ENCODE measurements at places on chromosomes 7 and 10.

DNA sequence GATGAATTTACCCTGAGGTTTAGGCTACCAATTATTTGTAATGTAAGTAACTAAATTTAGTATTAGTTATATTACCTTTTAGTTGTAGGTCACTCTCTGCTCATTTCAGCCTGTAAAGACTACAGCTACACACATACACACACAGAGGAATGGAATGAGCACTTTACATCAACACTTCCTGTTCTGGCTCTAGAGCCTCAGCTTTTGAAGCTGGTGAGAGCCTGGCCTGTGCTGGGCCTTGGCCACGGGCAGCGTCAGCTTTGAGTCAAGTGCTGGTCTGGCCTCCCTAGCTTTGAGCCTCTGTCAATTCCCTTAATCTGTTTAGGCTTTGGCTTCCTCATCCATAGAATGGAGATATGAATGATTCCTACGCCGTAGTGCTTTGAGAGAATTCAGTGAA is 141.7 kb downstream of the EGFR start:
- no peak for DNase-seq

- peak; percentile 68 for DNase-seq
These were observed 1.5 kb upstream of the LRRC4 start for GRCh38 chr7:128032605-128033235.

- no peak for DNase-seq
These were observed 10.7 kb downstream of the CYTH3 start for GRCh38 chr7:6261699-6262098.

- no peak for DNase-seq
These were observed 58.8 kb upstream of the ADRA2A start for GRCh38 chr10:111018021-111018420.

DNA sequence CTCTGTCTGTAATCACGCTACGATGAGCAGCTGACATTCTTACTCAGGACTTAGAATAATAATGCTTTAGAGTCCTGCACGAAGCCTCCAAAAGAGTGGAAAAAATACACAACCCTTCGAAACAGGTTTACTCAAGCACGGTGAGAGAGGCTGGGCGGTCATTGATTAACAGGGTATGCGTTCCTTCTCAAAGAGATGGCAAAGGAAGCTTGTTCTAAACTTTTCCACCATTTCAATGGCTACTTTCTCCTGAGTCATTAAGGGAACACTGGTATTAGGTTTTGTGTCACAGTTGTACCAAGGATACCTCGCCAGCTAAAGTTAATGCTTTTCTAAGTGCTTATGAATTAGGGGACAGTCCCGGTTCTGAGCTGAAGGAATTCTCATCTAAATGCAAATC is 141.9 kb upstream of the RHEB start:
- no peak for DNase-seq

GRCh38 chr7:55235801-55236200 is 129.3 kb upstream of the LANCL2 start:
- no peak for DNase-seq

- DNase-seq = no peak
These were observed 124.6 kb upstream of the CDK13 start for GRCh38 chr7:39825401-39825980.

DNA sequence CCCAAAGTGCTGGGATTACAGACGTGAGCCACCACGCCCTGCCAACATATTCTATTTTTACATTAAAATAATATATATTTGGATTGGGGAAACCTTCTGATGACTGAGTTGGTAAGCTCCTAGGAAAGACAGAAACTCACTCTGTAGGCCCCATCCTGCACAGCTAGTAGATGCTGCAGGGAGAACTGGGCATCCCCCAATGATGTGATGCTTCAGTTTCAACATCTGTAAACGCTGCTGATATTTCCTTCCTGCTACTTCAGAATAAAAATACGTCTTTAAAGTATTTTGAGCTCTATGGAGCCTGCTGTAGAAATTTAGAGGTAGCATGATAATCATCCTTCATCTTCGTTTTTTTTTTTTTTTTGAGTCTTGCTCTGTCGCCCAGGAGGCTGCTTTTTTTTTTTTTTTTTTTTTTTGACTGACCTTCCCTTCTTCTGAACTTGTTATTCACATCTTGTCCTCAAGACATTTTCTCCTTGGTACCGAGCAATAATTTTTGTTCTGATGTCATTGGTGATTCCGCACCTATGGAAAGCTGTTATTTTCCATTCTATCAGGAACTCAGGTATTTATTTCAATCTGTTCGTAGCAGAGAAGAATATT is 21.8 kb upstream of the INPP5F start:
- no peak for DNase-seq

- peak; percentile 27 for DNase-seq
These were observed 318.2 kb upstream of the CELF2 start for GRCh38 chr10:10699427-10699826.

- no peak for DNase-seq
These were observed 47.9 kb upstream of the FAM20C start for GRCh38 chr7:144454-144826.

DNA sequence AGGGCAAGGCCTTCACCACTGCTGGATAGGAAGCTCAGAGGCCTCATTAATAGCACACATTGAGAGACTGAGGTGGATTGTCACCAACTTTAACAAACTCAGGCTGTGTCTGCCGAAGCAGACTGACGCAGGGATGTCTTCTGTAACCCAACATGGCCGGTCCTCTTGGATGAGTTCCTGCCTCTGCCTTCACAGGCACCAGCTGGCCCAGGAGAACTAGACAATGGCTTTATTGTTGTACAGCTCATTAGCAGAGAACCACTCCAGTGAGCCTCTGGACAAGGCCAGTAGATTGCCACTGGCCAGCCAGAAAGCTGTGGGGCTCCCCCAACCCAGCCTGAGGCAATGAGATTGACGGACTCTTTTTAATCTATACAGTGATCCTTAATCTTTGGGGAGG is 9.4 kb downstream of the NODAL start:
- no peak for DNase-seq

DNA sequence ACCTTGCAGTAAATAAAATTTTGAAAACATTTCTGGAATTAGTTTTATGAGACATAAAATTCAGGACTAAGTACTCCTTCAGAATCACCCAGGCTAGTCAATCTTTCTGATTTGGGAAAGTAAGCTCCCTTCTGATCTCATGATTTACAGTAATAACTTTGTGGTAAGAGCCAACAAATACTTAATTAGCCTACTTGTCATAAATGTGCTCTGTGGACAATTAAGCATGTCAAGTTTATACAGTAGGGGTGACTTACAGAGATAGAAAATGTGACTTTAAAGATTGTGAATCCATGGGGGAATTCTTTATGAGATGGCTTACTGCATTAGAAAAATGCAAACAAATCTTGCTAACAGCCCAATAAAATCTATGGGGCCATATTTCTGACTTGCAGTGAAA is 616.9 kb upstream of the GHITM start:
- no peak for DNase-seq

DNA sequence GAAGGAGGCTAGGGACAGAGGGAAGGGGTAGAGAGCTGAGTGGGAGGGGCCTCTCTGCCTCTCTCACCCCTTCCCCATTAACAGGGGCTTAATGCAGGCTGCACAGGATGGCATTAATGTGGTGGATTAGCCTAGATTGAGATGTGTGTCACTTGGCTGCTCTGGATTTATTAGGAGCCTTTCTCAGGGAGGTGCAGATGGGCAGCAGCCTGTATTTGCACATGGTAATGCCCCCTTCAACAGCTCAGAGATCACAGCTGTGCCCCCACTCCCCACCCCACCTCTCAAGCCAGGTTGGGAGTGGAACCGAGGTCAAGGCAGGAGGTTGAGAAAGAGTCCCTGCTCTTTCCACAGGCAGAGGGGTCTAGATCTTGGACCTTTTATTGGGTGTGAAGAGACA is 7.3 kb downstream of the PITX3 start:
- DNase-seq = no peak

GRCh38 chr10:13492493-13493180 is 36.2 kb downstream of the BEND7 start:
- no peak for DNase-seq

DNA sequence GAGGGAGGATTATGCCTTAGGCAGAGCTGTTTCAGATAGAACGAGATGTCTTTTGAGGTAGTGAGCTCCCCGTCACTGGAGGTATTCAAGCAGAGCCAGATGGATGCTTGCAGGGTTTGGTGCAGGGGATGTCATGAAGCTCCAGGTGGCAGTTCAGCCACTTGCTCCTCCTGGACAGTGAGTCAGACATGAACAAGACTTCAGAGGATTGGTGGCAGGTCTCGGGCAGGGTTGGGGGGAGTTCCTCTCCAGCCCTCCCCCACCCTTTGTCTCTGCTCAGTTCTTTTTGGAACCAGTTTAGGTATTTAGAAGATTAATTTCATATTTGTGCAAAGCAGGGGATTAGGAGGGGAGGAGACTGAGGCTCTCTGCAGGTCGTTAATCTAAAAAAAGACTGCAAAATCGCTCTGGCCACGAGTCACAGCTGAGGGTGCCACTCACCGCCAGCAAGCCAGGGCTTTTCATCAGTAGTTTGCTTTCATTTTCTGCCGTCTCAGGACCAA is 21.5 kb upstream of the MYL10 start:
- no peak for DNase-seq

DNA sequence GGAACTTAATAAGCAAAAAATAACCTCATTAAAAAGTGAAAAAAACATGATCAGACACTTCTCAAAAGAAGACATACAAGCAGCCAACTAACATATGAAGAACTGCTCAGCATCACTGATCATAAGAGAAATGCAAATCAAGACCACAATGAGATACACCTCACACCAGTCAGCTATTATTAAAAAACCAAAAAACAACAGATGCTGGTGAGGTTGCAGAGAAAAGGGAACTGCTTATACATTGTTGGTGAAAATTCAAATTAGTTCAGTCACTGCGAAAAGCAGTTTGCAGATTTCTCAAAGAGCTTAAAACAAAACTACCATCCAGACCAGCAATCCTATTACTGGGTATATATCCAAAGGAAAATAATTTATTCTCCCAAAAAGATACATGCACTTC is 513.3 kb downstream of the MDFIC start:
- no peak for DNase-seq

DNA sequence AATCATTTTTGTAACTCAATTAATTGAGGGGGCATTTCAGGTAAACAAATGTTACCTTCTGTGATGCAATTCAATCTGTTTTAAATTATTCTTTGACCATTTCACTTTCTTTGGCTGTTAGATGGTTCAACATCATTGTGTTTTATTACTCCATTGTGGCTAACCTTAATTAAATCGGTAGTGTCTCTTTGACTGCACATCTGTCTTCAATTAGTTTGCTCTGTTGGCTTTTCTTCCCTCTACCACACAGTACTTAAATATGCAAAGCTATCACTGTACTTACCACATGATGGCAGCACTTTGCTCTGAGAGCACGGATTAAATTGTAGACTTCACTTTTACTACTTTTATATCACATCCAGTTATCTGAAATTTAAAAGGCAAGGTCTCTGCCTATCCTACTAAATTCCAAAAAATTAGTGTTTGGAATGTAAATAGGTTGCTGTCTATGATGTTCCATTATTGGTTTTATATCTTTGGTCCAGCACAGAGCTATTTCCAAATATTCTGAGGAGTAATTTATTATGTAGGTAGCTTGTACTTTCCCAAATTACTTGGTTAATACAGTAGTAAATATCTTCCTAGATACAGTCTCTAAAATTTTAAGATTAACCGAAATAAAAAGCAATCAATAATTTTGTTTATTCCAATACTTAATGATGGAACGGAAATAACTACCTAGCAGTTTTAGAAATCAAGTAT is 352.0 kb downstream of the PCLO start:
- DNase-seq = peak; percentile 72

DNA sequence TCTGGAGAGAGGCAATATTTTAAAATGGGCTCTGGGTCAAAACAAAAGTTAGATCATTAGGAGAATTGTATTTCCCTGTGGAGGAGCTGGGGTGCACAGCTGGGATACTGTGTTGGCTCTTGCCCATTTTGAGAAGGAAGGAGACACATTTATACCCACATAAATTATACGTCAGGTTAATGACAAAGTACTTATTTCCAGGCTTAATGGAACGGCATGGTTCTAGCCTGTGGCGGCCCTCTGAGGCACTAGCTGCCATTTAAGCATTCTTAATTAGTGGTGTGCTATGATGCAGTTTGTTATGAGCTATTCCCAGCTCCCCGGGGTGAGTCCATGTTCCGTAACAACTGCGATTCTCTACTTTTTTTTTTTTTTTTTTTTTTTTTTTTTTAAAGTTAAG is 193.5 kb downstream of the SEC23IP start:
- DNase-seq = no peak

DNA sequence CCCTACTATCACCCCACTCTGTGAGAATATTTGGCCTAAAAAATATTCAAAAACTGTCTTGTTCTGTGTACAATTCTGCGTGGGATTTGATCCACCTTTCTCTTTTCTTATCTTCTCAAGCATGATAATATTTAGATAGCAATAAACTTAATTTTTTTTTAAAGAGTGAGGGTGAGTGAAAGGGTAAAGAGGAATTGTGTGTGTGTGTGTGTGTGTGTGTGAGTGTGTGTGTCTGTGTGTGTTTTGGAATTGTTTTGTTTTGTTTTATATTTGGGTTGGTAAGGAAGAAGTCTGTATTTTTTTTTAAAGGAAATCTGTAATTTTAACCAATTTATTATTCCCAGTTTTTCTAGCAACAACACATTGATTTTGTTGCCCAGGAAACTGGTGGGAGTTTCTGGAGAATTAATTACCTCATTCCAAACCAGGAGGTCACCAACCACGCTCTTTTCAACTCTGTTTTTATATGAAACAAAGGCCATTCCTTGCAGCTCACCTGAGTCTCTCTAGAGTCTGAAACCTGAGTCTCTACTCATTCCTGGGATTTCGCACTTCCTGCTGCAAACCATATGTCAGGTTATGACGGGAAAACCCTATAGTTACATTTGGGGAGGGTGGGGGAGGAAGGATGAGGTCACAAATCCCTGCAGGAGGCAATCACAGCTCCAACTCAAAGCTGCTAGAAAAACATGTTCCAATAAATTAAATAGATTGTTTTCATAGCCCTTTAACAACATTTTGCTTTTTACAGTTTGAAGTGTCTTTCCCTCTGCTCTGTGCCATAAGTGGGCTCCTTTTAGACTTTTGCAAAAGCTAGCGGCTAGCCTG is 38.1 kb upstream of the XPNPEP1 start:
- DNase-seq = peak; percentile 82

DNA sequence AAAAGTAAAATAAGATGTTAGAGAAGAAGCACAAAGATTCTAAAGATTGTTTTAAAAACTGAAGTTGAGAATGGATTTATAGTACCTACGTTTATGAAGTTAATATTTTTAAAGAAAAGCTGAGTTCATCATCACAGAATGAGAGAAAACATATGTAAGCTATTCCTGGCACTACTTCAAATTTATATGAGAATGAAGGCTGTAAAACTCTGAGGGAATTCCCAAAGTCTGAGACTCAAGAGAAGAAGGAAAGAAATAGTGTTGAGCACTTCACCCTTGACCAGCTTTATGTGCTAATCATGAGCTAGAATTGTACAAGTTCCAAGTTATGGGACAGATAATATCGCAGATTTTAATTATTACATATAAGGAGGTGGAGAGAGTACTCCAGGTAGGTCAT is 323.7 kb upstream of the GNAI1 start:
- DNase-seq = no peak

- no peak for DNase-seq
These were observed 328.7 kb downstream of the PAXIP1 start for GRCh38 chr7:154674191-154674590.

- no peak for DNase-seq
These were observed 93.3 kb downstream of the CHST15 start for GRCh38 chr10:123999956-124000615.

GRCh38 chr10:85043207-85043606 is 714.8 kb downstream of the CCSER2 start:
- DNase-seq = peak; percentile 26

GRCh38 chr10:119421891-119422681 is 120.4 kb downstream of the RGS10 start:
- DNase-seq = no peak

- no peak for DNase-seq
These were observed 34.2 kb downstream of the C7orf33 start for GRCh38 chr7:148624735-148625134.
